ENCODE measurements at places on chromosomes 3 and 15.

DNA sequence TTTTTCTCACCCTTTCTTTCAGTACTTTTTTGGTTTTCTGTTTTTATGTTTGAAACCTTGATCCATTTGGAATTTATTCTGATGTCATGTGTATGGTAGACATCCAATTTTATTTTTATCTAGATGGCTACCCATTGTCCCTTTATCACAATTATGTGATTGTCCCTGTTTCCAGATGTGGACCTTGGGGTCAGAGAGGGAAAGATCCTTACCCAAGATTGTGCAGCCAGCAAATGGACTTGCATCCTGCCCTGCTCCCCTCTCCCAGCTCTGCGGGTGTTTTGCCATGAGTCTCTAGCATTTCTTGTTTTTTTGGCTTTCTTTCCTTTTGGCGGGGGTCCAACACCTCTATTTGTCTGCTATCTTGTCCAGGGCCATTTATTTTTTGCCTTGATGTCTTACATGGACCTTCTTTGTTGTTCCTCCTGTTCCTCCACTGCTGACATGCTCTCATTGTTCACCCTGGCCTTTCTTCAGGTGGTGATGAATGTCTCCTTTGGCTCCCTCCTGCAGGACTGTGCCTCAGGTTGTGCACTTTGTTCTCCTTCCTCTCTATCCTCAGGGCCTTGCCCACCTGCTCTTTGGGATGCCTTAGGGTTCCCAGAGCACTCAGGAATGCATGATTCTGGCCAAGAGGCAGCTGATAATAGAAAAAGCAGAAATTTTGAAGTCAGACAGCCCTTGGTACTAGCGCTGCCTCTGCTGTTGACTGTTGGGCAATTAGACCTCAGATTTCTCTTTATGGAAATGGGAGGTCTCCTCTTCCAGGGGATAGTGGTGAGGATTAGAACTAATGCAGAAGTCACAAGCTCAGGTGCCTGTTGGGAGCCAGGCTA is 84.3 kb downstream of the EEFSEC start:
- peaks cover 1% of the 10 kb centered on the region for H3K4me1 ChIP-seq
- no peaks in the 10 kb centered on the region for H3K36me3 ChIP-seq
- no peak overlapping the region for H3K4me3 ChIP-seq
- no peaks in the 10 kb centered on the region for H3K27me3 ChIP-seq

DNA sequence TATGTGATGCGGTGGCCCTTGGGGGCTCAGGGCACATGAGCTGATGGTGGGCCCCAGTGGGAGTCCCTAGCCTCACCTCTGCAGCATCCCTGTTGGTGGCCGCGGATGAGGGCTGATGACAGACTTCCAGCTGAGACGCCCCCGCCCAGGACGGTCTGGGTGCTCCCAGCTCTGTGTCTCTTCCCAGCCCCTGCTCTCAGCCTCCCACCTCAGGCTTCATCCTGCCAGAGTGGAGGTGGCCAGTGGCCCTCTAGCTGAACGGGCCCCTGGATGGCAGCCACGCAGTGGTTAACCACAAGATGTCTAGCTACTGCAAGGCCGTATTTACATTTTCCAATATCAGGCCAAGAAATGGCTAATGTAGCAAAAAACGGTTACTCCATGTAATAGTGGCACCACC is 205.3 kb upstream of the LINGO1 start:
- H3K4me3 ChIP-seq: no peak overlapping the region
- no peak for DNase-seq
- no peaks in the 10 kb centered on the region for H3K4me1 ChIP-seq

DNA sequence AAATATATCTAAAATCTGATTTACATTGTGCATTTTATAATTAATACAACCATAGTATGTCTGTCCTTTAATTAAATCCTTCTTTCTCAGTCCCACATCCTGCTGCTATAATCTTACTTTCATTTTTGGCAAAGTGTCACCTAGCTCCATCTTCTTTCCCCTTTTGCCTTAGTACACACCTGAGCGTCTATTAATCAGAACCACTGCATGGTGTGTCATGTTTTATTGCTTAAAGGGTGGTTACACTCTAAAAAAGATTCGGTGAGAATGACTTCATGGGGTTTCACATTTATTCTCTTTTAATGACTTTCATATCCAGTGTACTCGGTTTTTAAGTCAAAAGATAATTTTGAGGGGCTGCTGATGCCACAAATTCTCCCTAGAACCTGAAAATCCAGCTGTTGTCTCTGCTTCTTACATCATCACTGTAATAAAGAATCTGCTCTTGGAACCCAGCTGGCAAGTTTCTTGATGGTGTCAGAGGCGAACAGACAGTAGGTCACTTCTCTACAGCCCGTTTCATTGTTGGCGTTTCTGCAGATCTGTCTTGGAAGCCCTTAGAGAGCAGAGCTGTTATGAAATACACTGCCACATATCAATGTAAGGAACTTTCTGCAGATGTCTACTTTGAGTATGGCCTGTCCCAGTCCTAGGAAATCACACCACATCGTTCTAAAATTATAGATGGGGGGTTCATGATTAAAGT is 99.7 kb downstream of the TIGIT start:
- H3K27ac ChIP-seq: no peak overlapping the region
- no peak for DNase-seq
- H3K36me3 ChIP-seq: no peaks in the 10 kb centered on the region
- peaks cover 7% of the 10 kb centered on the region for H3K4me1 ChIP-seq

DNA sequence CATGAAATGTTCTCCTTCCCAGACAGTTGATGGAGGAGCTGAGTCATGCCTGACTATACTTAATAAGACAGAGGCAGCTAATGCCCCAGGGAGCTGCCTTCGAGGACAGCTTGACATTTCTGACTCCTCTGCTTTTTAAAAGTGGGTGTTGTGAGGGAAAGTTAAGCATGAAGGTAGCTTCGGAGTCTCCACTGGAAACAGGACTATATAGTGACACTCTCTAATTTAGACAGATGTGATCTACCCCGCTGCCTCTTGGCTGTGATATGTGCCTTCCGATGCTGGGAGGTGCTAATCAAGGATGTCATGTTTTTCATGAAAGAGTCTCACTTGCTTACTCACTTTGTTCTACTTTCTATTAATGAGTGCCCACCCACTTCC is 72.7 kb downstream of the IL1RAP start:
- peak overlapping the region; percentile 97 for H3K27ac ChIP-seq
- peaks cover 28% of the 10 kb centered on the region for H3K36me3 ChIP-seq
- DNase-seq: no peak
- no peaks in the 10 kb centered on the region for H3K27me3 ChIP-seq
- peak overlapping the region; percentile 72 for H3K4me3 ChIP-seq

GRCh38 chr3:157154563-157155330 is 5.2 kb downstream of the CCNL1 start:
- peaks cover 75% of the 10 kb centered on the region for H3K4me1 ChIP-seq
- peaks cover 85% of the 10 kb centered on the region for H3K36me3 ChIP-seq
- H3K4me3 ChIP-seq: peak overlapping the region; percentile 85
- DNase-seq: no peak
